ENCODE measurements at places on chromosomes 16 and 17.

DNA sequence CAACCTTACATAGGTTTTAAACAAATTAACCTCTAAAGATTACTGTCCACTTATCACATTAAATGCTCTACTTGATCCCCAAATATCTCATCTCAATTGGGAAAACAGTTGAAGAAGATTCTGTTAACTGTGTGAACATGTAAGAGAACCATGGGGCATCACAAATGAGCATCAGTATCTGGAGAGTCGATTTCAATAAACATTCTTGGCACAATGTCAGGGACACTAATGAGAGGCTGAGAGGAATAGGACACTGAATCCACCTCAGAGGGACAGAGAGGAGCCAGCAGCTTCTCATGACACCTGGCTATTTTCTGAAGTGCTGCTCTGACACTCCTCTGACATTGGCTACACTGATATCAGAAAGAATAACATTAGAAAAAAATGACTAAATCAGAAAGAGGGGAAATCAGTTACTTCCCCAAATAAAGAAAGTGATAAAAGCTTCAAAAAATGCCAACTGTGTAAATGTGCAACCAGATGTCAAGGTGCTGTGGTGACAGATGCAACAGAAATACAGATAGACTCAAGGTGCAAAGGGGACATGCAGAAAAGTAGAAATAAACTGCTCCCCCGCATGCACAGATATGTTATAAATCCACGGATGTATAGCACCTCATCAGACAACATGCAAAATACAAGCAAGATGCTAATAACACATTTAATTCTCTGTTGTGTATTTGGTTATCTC, 67.4 kb downstream of the SNX11 start:
- no peak for DNase-seq

- DNase-seq, result no peak
These were observed 150.1 kb downstream of the IRF8 start for GRCh38 chr16:86048882-86049585.

DNA sequence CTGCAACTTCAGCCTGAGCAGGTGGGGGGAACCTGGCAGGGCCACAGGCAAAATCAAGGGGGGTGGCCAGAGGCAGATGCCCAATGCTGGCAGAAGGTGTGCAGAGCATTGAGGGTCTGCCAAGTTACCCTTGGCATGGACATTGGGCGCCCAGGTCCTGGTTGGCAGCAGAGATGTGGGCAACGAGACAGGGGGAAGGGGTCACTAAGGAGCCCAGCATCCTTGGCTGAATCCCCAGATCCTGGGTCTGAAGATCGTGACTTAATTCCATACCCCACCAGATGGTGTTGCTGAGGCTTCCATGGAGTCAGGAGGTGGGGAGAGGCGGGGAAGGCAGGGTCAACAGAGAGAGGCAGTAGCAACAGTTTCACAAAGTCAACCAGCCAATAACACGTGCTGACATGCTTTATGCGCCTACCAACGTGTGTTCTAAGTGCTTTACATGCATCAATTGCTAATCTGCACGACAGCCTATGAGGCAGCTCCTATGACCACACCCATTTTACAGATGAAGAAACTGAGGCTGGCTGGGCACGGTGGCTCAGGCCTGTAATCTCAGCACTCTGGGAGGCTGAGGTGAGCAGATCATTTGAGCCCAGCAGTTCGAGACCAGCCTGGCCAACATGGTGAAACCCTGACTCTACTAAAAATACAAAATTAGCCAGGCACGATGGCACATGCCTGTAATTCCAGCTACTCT, 83.3 kb downstream of the GSG1L start:
- no peak for DNase-seq

- peak; percentile 66 for DNase-seq
These were observed 50.9 kb upstream of the CPNE2 start for GRCh38 chr16:57041182-57042156.

- peak; percentile 38 for DNase-seq
These were observed 4.1 kb downstream of the MGAT5B start for GRCh38 chr17:76872221-76872873.

Measured in NAMALWA (cell line).